Cortex of kidney (tissue), 1 donor: ENCODE measurements at places on chromosomes 13 and 19.

GRCh38 chr13:49108196-49108595, 111.9 kb upstream of the MLNR start:
- DNase-seq = no peak

DNA sequence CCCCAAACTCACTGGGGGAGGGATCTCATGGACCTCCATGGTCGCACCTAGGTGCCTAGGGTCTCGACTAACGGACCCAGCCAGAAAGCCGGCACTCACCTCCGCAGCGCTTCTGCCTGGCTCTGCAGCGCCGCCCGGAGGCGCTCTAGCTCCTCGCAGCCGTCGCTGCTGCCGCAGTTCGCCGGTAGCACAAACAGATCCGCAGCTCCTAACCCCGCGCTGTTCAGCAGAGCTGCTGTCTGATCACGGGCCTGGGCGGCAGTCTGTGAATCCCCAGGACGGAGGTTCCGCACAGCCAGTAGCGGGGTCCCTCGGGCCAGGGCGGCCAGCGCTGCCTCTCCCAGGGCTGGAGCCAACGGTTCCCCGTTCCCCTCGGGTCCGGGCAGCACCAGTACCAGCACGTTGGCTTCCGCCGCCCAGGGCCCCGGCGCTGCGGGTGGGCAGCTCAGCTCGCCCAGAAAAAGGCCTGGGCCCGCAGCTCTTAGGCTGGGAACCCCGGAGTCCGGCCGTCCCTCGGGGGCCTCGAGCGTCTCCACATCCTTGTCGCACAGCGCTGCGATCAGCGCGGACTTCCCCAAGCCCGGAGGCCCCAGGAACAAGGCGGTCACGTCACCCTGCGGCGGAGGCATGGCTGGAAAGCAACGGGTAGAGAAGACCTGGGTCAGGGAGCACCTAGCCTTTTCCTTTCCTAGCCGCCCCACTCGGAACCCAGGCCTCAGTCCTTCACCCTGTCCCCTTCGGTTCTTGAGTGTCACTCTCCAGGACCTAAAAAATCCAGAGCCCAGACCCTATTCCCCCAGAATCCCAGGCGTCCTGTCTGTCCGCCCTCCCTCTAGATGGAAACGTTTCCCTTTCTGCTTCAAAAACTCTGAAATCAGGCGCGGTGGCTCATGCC, 977 bp downstream of the IRGQ start:
- DNase-seq = no peak

GRCh38 chr13:110024645-110024980, 238.2 kb upstream of the IRS2 start:
- no peak for DNase-seq

DNA sequence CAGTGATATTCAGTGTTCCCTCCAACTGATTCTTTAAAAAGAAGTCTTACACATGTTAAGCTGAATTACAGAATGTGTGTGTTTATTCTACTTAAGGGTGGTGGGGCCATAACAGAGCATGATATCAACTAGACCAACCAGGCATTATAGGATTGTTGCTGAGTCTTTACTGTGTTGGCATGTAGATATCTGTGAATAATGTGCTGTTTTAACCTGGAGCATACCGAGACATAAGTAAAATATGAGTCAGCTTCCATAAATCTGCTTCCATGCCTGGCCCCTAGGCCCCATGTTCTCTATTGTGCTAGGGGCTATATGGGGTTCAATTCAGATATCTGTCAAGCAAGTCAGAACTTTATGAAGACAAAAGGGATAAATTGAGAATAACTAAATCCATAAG, 295.7 kb downstream of the MTUS2 start:
- DNase-seq = no peak

GRCh38 chr19:14115756-14116155, 1.8 kb downstream of the PRKACA start:
- DNase-seq = no peak

DNA sequence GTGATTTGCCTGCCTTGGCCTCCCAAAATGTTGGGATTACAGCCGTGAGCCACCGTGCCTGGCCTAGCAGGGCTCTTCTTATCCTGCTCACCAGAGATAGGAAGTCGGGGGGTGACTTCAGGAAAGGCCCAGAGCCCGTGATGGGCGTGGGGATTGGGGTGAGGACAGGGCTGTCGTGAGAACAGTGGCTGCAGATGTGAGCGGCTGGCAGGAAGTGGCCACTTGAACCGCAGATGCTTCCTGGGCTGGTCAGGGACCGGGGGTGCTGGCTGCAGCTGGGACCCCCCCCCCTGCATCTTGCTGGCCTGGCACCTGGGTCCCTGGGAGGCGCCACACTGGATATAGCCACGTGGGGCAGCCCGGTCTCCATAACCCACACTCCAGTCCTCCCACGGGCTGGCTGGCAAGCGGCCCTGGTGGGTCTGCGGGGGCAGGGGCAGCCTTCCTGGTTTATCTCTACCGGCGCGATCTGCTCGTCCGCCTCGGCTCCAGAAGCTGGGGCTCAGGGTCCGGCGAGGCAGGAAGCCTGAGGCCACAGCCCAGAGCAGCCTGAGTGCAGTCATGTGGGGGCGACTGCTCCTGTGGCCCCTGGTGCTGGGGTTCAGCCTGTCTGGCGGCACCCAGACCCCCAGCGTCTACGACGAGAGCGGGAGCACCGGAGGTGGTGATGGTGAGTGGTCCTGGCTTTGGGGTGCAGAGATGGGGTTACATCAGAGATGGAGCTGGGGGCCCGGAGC, at the start of gene F2RL3:
Gene F2RL3 (plus strand): TSS at position 371 of the 737 bp plus-strand sequence. CDS start 191 bp downstream, at position 562.
- no peak for DNase-seq

- DNase-seq = no peak
Measured at GRCh38 chr19:48619692-48620585, 633 bp downstream of the SPHK2 start.

- no peak for DNase-seq
Measured at GRCh38 chr19:9989504-9989903, 20.8 kb downstream of the COL5A3 start.

GRCh38 chr19:6233056-6233826, 46.5 kb downstream of the MLLT1 start:
- no peak for DNase-seq

DNA sequence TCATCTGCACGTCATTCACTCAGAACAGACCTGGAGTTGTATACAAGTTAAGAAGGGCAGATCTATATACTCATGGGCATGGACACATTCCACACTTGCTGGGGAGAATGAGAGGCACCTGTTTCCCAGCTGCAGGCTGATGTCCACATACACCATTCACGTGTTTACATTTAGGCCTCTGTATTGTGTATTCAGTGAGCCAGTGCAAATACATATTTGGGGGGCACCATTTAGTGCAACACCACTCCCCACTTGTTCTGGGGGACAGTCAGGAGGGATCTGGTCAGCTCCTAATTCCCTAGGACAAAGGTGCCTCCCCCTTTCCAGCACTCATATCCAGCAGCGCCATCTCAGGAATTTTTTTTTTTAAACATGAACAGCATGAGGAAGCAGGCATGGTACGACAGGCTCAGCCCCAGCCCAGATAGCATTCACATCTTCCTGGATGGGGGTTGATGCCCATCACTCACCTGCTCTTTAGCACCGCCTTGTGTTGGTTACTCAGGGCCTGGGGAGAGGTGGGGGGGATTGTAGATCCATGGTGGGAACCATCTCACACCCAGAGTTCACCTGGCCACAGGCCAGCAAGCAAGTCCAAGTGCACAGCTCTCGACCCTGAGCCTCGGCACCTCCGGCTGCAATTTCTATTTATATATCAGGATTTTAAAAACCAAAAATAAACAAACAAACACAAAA, 56.9 kb upstream of the ZNF254 start:
- no peak for DNase-seq

DNA sequence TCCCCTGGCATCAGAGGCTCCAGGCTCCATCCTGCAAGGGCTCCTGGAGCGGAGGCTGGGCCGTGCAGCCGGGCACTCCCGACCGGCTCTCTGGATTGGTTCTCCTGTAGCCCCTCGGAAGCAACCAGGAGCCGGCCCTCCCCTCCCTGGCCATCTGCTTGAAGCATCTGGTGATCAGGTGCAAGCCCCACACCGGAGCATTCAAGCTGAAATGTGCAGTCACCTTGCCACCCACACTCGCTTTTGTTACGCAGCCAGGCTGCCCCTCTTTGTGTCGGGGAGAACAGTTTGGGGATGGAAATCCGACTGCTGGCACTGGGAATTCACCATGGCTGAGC, 258.8 kb downstream of the ZNF536 start:
- DNase-seq = no peak

DNA sequence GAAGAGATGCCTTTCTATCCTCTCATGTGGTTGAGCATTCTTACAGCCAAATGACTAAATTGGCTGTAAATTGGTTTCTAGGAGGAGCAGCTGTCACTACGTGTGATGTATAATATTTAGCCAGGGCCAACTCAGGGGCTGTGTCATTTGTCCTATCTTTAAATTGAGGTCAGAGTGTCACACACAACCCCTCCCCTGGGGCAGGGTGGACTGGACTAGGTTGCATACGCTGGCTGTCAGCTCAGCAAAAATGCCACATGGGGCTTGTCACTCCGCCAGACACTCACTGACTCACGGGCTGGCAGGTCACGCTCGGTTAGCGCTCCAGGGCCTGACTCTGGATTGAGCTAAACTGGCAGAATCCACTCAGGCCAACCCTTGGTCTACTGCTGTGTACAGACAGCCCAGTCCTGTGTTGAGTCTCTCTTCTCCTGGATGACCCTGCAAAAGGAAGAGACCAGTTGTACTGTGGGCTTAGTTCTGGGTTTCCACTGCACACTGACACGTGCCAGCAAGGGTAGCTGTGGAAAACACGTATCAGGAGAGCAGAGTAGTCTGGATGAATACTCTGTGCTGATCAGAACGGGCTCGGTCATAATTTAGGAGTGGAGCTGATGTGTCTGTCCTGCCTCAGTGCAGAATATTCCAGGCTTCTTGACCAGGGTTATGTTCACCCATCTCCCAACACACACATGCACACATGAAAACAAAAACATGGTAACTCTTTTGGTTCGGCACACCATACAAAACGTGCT, 29.1 kb downstream of the SHISA2 start:
- no peak for DNase-seq

GRCh38 chr19:51094696-51095279, 12.1 kb upstream of the KLK14 start:
- no peak for DNase-seq
